ENCODE measurements at places on chromosomes 3 and 15.
A peak's percentile ranks its signal among the peaks of the same experiment; 100 is the strongest.

- no peak for DNase-seq
Measured at GRCh38 chr15:39269821-39270220, 311.1 kb upstream of the THBS1 start.

- no peak for DNase-seq
Measured at GRCh38 chr3:125148016-125148812, 64.3 kb downstream of the SLC12A8 start.

DNA sequence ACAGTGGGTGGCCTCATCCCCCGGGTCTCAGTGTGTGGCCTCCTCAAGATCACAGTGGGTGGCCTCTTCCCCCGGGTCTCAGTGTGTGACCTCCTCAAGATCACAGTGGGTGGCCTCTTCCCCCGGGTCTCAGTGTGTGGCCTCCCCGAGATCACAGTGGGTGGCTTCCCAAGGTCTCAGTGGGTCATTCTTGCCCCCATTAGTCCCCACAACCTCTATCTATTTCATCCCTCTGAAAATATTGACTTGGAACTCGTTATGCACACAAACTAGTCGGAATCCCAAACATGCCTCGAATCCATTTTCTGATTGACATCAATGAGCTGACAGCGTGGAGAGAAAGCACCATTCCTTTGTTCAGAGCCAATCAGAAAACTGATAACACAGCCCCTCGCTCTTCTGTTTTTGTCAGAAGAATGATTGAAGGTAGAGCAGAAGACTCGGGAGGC lies 10.8 kb upstream of the SSUH2 start:
- DNase-seq, result no peak

DNA sequence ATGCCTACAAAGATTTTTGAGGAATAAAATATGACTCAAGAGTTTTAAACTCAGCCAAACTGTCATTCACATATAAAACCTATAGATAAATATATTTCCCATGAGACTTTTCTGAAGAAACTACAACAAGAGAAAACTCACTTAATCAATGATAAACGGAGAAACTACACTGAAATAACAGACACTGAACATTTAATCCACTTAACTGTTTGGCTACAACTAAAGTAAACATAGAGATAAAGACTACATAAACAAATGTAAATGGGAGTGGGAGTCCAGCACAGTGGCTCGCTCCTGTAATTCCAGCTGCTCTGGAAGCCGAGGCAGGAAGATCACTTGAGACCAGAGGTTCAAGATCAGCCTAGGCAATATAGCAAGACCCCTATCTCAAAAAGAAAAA lies 79.2 kb downstream of the MEX3B start:
- DNase-seq, result no peak

DNA sequence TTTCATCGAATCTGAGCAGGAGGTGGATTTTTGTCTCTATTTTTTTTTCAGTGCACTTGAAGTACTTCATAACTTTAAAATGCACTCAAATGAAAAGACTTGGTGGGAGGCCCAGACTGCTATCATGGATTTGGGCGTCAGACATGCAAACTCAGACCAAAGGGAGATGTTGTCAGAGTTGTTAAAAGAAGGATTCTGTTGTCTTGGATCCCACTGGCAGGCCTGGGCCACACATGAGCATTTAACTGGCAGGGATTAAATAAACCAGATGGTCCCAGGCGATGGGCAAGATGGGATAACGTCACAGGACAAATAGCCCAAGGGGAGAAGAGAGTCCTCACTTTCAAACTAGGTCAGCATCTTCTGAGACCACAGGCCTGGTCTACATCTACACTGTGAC lies 15.4 kb downstream of the RTP1 start:
- DNase-seq, result no peak

GRCh38 chr15:60875681-60876080 lies 353.4 kb downstream of the RORA start:
- no peak for DNase-seq

DNA sequence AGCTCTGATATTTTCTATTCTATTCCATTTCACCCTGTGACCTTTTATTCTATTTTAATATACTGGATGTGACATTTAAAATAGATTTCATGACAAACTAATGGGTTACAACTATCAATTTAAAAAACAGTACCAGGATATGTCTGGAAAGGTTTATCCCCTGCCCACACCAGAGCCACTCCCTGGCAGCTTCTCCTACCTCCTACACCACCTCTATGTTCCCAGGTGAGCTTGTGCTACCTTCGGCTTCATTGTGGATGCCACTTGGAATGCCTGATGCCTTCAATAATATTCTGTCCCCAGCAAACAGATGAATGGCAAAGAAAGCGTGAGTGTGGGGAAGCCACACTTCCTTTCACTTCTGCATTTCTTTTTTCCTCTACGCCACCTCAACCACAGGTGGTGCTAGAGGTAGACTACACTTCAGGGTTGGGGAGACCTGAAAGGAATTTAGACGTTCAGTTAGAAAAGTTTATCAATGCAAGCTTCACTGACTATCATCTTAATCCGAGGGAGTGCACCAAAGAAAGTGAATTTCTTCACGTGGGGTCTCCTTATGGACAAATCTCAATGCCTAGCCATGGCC lies 213.0 kb downstream of the SSR3 start:
- DNase-seq, result no peak

- DNase-seq, result no peak
Measured at GRCh38 chr15:33754242-33754641, 214.1 kb upstream of the CHRM5 start.

- DNase-seq, result no peak
Measured at GRCh38 chr3:5644773-5645670, 457.5 kb downstream of the EDEM1 start.

- DNase-seq, result peak; percentile 24
Measured at GRCh38 chr15:84982301-84982920, 755 bp downstream of the PDE8A start.

GRCh38 chr3:126013751-126014156 lies 44.8 kb downstream of the ROPN1B start:
- DNase-seq, result no peak

GRCh38 chr3:22349215-22349851 lies 598.3 kb upstream of the ZNF385D start:
- DNase-seq, result no peak

GRCh38 chr3:135007607-135008006 lies 212.5 kb downstream of the EPHB1 start:
- DNase-seq, result no peak

- no peak for DNase-seq
Measured at GRCh38 chr3:53350652-53351051, 3.3 kb upstream of the DCP1A start.

- DNase-seq, result no peak
Measured at GRCh38 chr3:52281981-52282801, 3.7 kb upstream of the WDR82 start.

- no peak for DNase-seq
Measured at GRCh38 chr3:30510596-30510995, 95.8 kb upstream of the TGFBR2 start.

GRCh38 chr3:143200001-143200924 lies 80.7 kb downstream of the CHST2 start:
- DNase-seq, result no peak

DNA sequence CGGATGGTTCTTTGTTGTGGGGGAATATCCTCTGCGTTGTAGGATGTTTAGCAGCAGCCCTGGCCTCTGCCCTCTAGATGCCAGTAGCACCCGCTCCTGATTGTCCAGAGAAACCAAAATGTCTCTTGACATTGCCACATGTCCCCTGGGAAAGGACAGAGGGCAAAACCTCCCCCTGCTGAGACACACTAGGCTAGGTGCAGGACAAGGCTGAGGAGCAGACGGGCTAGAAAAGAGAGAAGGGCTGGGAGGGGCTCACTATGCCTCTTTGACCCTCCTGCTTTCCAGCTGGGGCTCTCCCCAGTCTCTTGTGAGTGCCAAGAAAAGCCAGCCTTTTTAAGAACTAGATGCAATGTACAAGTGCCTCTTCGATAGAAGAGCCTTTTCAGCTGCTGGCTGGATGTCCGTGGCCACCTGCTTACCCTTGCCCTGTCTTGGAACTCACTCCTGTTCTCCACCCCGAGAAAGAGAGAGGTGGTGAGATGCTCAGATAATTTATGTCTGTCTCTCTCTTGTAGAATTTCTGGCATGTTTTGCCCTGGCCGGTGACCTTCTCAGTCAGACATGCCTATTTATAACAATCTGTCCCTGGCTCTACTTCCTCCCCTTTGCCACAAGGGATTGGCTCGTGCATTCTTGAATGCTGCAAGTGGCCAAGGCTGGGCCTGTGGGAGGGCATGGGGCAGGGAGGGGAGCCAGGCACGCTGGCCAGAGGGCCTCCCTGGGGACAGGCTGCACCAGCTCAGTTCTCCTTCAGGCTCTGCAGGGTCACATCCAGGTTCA lies 142.6 kb downstream of the RPLP1 start:
- no peak for DNase-seq

DNA sequence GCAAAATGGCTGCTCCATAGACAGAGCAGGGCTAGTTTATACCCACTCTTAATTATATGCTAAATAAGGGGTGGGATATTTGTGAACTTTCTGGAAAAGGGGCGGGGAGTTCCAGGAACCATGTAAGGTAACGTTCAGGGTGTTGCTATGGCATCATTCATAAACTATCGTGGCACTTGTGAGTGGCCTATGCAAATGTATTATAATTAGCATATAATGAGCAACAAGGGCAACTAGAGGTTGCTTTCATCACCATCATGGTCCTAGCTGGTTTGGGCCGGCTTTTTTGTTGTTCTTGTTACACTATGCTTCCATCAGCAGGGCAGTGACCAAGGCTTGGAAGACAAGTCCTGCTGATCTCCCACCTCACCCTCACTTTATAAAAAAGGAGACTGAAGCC lies 43.2 kb upstream of the FGD5 start:
- DNase-seq, result no peak

GRCh38 chr15:56887782-56888438 lies 30.5 kb upstream of the TCF12 start:
- no peak for DNase-seq

DNA sequence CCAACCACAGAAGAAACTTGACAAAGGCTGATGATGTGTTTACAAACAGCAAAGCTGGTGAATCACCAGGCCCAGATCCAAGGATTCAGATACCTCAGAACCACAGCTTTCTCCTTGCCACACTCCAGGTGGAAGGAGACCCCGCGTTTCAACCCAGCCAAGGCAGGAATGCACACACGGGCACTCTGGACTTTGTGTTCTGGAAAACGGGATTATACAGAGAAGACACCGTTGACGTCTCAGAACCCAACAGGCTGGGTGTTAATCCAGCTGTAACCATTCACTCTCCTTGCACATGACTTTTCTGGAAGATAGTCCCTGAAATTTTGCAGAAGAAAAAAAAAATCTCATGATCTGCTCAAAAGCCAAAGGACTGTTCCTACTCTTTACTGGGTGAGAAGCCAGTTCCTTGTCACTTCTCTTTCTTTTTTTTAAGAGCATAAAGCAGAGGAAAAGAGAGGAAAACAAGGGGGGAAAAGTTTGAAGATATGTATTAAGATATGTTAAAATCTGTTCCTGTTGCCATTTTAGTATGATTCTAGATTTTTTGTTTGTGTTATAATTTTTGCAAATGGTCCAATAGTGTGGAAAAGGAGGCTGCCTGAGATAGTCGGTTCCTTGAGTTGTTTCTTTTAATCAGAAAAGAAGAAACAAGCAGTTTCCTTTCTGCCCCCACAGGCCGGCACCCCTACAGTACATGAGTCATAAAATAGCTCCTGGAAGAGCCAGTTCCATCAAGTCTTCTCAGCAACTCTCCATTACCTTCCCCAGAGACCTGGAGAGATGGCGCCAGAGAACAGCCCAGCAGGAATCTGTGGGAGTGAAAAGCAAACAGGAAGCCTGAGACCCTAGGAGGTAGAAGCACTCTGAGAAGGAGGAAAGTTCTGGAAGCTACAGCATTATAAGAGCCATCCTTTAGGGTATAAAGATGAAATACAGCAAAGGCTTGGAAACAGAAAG lies 73.1 kb downstream of the RORA start:
- DNase-seq, result no peak

DNA sequence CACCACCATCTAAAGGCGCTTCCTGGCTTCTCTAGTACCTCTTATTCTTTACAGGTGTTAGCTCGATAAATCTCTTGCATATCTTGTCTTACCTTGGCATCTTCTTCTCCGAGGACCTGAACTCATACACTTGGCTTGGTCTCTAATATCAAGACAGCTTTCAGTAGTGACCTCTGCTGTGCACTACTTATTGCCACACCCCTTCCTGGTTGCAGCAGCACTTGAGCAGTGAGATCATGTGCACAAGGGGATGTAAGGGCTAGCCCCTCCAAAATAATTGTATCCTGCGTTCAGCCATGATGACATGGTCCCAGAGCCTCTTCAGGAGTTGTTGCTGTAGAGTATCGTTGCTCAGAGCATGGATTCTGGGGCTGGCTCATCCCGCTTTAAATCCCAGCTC lies 1.3 kb upstream of the PLA1A start:
- no peak for DNase-seq

DNA sequence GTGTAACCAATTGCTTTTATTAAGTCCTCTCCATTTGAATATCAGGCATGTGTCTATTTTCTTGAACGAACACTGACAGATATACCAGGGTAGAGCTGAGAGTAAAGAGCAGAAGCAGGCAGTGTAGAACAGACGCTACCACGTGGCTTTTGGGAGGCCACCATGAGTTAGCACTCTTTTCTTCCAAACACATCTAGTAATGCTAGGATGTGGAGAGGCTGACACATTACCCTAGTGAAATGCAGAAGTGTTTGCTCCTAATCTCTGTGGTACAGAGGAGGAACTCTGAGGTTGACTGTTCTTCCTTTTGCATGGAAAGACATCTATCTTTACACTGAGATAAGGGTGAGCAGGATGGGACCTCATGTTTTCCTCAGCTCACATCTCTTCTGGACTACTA lies 216.3 kb downstream of the SATB1 start:
- no peak for DNase-seq
